Substantia nigra (tissue), 51 donors: ENCODE measurements at places on chromosomes 16 and 17.

GRCh38 chr16:48099455-48099854 lies 56.3 kb downstream of the ABCC12 start:
- no peak for DNase-seq

- no peak for DNase-seq
These were observed 11.2 kb upstream of the HELZ start for GRCh38 chr17:67256075-67256732.

- DNase-seq, result no peak
These were observed 40.1 kb downstream of the NT5M start for GRCh38 chr17:17343160-17343735.

- no peak for DNase-seq
These were observed 13.8 kb upstream of the KRTAP9-2 start for GRCh38 chr17:41212524-41213169.

DNA sequence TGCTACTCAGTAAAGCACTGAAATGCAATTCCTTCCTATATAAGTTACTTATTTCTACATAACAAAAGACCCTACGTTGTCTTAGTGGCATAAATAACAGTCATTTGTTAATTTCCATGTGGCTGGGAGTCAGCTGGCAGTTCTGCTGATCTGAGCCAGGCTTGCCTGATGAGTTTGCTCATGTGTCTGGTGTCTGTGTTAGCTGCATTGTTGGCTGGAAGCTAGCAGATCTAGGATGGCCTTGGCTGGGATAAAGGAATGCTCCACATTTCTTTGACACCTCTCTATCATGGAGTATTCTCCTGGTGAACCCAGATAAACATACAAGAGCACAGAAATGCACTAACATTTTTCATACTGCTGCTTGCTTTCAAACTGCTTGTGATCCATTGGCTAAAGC lies 264.4 kb upstream of the MON1B start:
- DNase-seq, result no peak

DNA sequence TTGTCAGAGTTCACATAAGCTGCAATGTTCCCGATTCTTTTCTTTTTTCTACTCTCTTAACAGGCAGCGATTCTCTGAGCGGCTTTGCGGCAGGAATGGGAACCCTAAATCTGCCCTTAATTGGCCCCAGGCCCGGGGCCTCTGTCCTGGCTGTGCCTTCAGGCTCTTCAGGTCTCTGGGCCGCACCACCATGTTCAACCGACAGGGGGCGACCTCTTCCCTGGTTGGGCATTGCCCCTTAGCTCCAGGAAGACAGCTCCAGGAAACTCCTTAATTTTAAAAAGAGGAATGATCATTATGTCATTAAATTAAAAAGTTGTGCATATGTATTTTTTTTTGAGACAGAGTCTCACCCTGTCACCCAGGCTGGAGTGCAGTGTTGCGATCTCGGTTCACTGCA lies 20.3 kb downstream of the CACNG5 start:
- no peak for DNase-seq

- no peak for DNase-seq
These were observed 14.8 kb downstream of the SCGB1C2 start for GRCh38 chr17:151886-152859.

DNA sequence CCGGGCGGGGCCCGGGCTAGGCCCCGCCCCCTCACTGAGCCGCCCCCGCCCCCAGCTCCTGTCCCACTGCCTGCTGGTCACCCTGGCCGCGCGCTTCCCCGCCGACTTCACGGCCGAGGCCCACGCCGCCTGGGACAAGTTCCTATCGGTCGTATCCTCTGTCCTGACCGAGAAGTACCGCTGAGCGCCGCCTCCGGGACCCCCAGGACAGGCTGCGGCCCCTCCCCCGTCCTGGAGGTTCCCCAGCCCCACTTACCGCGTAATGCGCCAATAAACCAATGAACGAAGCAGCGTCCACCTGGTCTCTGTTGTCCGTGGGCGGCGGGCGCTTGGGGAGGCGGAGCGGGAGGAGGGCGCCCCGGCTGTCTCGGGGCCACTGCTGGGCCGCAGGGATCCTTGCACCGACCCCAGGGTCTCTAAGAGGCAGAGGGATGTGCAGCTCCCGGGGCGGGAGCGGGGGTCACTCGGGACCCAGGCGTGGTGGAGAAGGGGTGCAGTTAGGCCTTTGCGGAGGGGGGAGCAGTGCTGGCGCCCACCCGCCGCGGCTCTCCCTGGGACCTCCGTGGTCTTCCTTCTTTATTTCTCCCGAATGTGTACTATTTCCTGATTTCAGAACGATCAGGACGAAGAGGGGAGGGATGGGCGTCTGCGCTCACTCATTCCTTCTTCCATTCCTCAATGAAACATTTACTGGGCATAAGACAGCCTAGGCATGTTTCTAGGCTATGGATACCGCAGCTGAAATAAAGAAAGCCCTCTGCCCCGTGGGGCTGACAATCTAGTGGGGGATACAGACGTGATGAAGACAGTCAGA lies 2.0 kb downstream of the HBZ start:
- DNase-seq, result no peak
